Activated CD4-positive, alpha-beta memory T cell treated with anti-CD3 and anti-CD28 coated beads, Interleukin-2, amount 10 ng/mL, durations not matched to agents 7 days and 5 days (primary cell): ENCODE measurements at places on chromosomes 11 and 22. TPM values are rescaled to one million over a fixed set of nuclear protein-coding genes. Genes with fewer than 3 reads are reported as not detected.

ADM gene
- 12.8 TPM for total RNA-seq

DNA sequence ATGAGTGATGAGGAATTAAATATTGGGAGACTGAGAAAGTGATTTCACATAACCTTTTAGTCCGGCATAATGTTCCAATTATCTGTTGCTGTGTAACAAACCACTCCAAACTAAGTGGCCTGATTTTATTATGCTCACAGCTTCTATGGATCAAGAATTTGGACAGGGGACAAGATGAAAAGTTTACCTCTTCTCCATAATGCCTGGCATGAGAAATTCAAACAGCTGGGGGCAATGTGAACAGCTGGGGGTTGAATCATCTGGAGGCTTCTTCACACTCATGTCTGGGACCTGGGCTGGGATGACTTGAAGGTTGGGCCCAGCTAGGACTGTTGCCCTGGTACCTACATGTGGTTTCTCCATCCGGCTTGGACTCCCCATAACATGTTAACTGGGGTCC is 99.4 kb upstream of the DRD2 start:
- no peak for DNase-seq

- no peak for DNase-seq
Measured at GRCh38 chr11:119375337-119376196, 5.9 kb downstream of the USP2 start.

GRCh38 chr11:83004746-83005556 is 66.7 kb downstream of the RAB30 start:
- no peak for DNase-seq
